ENCODE measurements at places on chromosomes 4 and X.

DNA sequence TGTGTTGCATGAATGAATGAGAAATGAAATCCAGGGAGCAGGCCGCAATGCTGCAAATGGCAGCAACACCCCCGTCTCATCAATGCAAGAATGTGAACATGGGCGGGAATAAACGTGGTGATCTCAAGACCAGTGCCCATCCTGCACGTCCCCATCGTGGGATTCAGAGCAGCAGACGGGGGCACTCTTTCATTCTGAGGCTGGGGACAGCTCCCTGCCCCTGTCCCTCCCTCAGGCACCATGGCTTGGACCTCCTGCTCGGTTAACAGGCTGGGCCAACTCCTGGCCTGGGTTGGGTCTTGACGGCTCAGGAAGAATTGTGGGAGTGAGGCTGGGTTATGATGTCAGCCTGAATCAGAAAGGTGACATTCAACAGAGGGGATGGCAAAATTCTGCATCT lies 78.9 kb downstream of the NSUN7 start:
- DNase-seq = no peak

- DNase-seq = peak; percentile 21
These were observed 320.1 kb downstream of the BCOR start for GRCh38 chrX:39777623-39778025.

DNA sequence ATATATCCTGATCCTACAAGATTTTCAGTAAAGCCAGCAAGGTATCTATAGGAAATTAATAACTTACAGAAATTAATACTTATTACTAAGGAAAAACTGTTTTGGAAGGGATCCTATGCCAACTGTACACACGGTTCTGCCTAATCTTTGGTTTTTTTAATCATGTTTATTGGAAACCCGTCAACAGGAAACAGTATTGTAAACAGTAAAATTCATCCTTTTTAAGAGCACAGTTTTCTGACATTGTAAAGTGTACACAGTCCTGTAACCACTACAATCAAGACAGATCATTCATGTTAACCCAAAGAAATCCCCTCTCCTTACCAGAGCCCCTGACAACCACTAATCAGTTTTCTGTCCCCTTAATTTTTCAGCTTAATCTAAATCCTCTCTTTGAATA lies 9.9 kb downstream of the ABCG2 start:
- no peak for DNase-seq

GRCh38 chr4:101022151-101023024 lies 324.9 kb downstream of the PPP3CA start:
- no peak for DNase-seq

DNA sequence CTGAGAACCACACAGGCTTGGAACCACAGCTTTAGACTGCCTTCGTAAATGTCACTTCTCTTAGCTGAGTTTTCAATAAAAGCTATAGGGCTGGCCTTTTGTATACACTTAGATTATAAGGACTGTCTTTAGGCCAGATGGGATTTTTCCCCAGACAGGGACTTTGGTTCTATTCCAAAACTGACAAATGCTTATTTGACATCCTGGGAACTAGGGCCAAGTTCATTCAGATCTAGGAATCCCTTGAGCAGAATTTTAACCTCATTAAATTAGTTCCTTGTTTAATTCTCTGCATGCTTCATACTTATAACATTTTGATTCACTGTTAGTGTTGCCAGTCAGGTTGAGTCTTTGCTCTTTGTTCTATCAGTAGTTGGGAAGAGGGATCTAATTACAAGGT lies 23.1 kb downstream of the ZRSR2 start:
- DNase-seq = no peak
